ENCODE measurements at places on chromosomes 7 and 10. TPM values are rescaled to one million over a fixed set of nuclear protein-coding genes. Genes with fewer than 3 reads are reported as not detected.
A peak's percentile ranks its signal among the peaks of the same experiment; 100 is the strongest.

DNA sequence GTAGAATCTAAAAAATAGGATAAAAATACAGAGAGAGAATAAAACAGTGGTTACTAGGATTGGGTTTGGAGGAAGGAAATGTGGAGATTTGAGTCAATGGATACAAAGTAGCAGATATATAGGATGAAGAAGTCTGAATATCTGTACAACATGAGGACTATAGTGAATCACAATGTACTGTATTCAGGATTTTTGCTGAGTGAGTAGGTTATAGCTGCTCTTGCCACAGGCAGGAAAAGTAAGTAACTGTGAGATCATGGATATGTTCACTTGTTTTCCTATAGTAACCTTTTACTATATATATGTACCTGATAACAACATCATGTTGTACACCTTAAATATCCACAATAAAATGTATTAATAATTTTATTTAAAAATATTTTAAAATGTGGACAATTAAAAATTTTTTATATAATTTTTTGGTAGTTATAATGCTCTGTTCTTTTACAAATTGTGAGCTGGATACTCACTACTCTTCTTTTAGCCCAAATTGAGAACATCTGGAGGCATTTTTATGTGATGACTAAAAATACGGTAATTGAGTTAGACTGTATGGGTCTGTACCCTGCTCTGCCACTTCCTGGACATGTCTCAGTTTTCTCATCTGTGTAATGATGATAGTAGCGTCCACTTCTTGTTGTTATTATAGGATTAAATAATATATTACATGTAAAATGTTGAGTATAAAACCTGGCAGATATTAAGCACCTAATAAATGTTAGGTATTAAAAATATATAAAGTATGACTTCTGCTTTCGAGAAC is 439.1 kb downstream of the AUTS2 start:
- no peaks in the 10 kb centered on the region for H3K36me3 ChIP-seq
- no peak for DNase-seq
- H3K4me1 ChIP-seq = no peaks in the 10 kb centered on the region
- no peak overlapping the region for H3K27ac ChIP-seq
- H3K4me3 ChIP-seq = no peak overlapping the region
- no peaks in the 10 kb centered on the region for H3K27me3 ChIP-seq

Gene ITPRID1
- total RNA-seq = not detected

GRCh38 chr10:88091490-88092061 is 228.2 kb downstream of the PTEN start:
- DNase-seq = peak; percentile 25
- H3K4me1 ChIP-seq = peaks cover 12% of the 10 kb centered on the region
- 0 out of 2 replicates have a peak overlapping the region, but pooled peaks have one; percentile 32 for H3K27ac ChIP-seq
- H3K36me3 ChIP-seq = no peaks in the 10 kb centered on the region
- H3K4me3 ChIP-seq = no peak overlapping the region

GRCh38 chr7:84139986-84140729 is 54.4 kb downstream of the SEMA3A start:
- no peaks in the 10 kb centered on the region for H3K4me1 ChIP-seq
- no peaks in the 10 kb centered on the region for H3K36me3 ChIP-seq
- no peak overlapping the region for H3K27ac ChIP-seq
- no peaks in the 10 kb centered on the region for H3K27me3 ChIP-seq

DNA sequence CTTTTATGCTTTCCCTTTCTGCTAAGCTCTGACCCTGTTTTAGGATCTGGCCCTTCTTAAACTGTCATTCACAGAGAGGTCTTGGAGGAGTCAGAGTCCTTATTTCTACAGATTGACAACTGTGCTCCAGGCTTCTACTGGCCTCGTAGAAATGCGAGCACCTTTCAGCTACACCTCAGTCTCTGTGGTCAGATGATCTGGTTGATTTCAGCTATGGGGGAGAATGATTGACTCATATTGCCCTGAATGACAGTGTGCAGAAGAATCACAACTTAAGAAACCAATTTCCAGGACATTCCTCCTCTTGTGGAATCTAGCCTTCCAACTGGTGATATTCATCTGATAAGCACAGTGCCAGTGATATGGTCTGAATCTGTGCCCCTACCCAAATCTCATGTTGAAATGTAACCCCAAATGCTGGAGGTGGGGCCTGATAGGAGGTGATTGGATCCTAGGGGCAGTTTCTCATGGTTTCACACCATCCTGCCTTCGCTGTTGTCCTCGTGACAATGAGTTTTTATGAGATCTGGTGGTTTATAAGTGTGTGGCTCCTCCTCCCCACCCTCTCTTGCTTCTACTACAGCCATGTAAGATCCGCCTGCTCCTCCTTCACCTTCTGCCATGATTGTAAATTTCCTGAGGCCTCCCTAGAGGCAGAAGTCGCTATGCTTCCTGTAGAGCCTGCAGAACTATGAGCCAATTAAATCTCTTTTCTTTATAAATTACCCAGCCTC is 14.0 kb upstream of the CYP3A7 start:
- H3K4me3 ChIP-seq = no peak overlapping the region
- no peaks in the 10 kb centered on the region for H3K27me3 ChIP-seq
- peaks cover 45% of the 10 kb centered on the region for H3K4me1 ChIP-seq
- no peak overlapping the region for H3K27ac ChIP-seq
- H3K36me3 ChIP-seq = no peaks in the 10 kb centered on the region
- peak; percentile 42 for DNase-seq

- H3K36me3 ChIP-seq = no peaks in the 10 kb centered on the region
- H3K27me3 ChIP-seq = peaks cover 10% of the 10 kb centered on the region
Measured at GRCh38 chr10:111984057-111984456, 199.5 kb downstream of the GPAM start.

DNA sequence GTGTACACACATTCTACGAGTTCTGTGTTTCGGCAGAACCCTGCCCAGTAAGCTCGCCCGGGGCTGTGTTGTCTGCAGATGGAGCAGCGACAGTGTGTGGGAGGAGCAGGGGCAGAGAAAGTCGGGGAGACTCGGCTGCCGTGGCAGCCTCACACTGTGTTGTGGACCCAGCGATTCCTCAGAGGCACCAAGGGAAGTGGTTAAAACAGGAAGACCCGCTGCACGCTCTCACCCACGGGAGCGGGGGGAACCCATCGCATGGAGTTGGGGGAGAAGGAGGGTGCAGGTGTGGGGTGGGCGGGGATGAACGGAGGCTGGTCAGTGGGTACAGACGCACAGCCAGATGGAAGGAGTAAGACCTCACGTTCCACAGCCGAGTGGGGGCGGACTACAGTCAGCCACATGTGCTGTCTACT is 250.2 kb downstream of the ELFN1 start:
- H3K4me1 ChIP-seq = no peaks in the 10 kb centered on the region
- H3K27me3 ChIP-seq = no peaks in the 10 kb centered on the region
- no peaks in the 10 kb centered on the region for H3K36me3 ChIP-seq
- H3K4me3 ChIP-seq = no peak overlapping the region
- no peak for DNase-seq
- no peak overlapping the region for H3K27ac ChIP-seq

DNA sequence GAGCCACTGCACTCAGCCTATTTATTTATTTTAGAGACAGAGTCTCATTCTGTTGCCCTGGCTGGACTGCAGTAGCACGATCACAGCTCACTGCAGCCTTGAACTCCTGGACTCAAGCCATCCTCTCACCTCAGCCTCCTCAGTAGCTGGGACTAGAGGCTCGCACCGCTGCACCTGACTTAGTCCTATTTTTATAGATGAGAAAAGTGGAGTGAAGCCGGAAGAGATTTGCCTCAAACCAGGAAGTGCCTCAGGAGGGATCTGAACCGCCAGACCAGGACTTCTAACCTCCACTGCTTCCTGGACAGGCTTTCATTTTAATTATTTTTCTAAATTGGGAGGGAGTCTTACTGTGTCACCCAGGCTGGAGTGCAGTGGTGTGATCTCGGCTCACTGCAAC is 17.5 kb upstream of the CLIP2 start:
- DNase-seq = no peak
- H3K36me3 ChIP-seq = no peaks in the 10 kb centered on the region
- peak overlapping the region; percentile 53 for H3K27ac ChIP-seq

Gene ATOH7
- not detected for total RNA-seq

- H3K4me1 ChIP-seq = no peaks in the 10 kb centered on the region
- H3K36me3 ChIP-seq = no peaks in the 10 kb centered on the region
- DNase-seq = no peak
- H3K27ac ChIP-seq = no peak overlapping the region
Measured at GRCh38 chr7:53603461-53603860, 568.0 kb downstream of the POM121L12 start.

- no peaks in the 10 kb centered on the region for H3K36me3 ChIP-seq
- DNase-seq = no peak
- H3K4me1 ChIP-seq = no peaks in the 10 kb centered on the region
- no peak overlapping the region for H3K27ac ChIP-seq
Measured at GRCh38 chr7:63024446-63024845, 974.2 kb upstream of the ZNF722 start.
